EH (cell line): ENCODE measurements at places on chromosomes 7 and 10.

DNA sequence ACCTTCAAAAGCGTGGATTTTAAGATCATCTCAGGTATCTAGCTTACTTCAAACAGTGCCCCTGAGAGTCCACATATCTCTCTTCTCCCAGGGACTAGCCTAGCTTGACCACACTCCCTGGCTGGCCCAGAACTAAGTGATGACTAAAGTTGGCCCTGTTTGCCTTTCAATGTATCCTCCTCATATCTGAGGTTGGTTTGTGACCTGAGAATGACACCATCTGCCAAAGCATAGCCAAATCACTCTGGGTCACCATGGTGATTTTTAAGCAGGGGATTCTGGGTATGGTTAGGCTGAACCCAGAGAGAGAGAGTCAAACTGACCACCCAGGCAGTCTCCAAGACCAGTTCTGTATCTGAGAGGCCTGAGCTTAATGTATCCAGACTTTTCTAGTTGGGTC, 16.2 kb downstream of the CNNM1 start:
- peak; percentile 87 for DNase-seq

DNA sequence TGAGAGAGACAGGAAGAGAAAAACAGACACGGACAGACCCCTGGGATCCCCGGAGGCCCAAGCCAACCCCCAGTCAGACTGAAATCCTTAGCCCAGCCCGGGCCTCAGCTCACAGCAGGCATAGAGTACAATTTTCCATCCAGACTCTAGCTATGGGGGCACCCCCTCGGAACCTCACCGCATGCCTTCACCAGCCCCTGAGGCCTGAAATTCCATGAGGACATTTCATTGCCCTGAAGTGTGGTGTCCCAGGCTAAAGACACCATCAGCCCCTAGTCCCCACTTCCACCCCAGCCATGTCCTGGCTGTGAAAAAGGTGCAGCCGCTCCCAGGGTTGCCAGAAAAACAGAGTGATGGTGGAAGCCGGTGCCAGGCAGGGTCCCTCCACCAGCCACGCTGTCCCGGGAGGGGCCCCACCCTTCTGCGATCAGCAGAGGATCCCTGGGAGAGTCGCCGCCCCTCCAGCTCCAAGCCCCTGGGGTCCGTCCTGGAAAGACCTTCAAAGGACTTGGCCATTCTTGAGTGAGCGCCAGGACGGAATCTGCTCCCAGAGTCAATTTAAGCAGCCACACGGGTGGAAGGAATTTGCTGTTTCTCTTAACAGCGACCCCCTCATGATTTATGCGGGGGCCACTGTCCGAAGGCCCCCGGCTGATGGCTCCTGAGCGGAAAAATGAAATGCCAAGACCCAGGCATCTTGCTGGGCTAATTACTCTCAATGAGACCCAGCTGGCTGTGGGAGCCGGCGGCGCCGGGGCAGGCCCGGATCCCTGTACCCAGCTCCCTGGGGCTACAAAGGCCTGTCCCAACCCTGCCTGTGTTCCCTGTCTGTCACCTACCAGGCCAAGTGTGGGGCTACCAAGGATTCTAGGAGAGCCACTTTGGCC, 23.2 kb downstream of the MYL10 start:
- no peak for DNase-seq

DNA sequence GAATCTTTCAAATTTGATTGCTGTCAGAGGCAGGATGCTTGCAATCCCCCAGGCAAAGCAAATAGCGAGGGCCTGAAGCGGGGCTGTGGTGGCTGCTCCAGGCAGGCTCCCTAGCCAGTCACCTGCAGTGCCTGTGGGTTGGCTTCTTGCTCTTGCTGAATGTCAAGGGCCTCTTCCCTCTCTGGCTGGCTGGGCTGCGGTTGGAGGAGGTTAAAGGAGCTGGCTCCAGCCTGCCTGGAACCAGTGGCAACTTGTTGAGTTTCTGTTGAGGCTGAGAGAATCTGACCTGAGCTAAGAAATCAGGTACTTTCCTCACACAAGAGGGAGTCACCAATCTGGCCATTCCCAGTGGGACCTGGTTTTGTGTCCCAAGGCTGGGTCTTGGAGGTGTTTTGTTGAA, 134.7 kb downstream of the TMEM178B start:
- DNase-seq: no peak

DNA sequence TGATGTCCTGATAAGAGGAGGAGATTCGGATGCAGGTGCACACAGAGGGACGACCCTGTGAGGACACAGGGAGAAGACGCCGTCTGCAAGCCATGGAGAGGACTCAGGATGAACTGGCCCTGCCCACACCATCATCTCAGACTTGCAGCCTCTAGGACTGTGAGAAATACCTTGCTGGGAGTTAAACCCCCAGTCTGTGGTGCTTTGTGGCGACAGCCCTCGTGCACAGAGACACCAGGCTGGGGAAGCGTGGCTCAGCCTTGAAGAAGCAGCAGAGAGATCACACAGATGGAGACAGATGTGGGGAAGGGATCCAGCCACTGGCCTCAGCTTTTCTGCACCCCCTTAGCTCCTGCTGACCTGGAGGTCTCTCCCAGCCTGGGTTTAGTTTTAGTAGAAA, 26.3 kb upstream of the PITRM1 start:
- DNase-seq: no peak

GRCh38 chr10:11887381-11888227, 64.4 kb downstream of the PROSER2 start:
- no peak for DNase-seq
